ENCODE measurements at places on chromosomes 7 and 10.
A peak's percentile ranks its signal among the peaks of the same experiment; 100 is the strongest.

GRCh38 chr10:35416619-35417312 lies 80.5 kb downstream of the CCNY start:
- DNase-seq = no peak

GRCh38 chr10:44994752-44995530 lies 5.8 kb upstream of the ZNF22 start:
- DNase-seq = no peak

DNA sequence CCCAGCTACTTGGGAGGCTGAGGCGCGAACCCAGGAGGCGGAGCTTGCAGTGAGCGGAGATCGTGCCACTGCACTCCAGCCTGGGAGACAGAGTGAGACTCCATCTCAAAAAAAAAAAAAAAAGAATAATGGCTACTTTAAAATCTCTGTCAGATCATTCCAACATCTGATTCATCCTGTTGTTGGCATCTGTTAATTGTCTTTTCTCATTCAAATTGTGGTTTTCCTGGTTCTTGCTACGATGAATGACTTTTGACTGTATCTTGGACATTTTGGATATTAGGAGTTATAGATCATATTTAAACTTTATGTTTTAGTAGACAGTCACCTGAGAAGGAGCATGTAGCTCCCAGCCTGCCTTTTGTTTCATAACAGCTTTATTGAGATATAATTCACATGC lies 8.5 kb downstream of the TPST1 start:
- no peak for DNase-seq

GRCh38 chr10:11275651-11276050 lies 258.0 kb downstream of the CELF2 start:
- no peak for DNase-seq

DNA sequence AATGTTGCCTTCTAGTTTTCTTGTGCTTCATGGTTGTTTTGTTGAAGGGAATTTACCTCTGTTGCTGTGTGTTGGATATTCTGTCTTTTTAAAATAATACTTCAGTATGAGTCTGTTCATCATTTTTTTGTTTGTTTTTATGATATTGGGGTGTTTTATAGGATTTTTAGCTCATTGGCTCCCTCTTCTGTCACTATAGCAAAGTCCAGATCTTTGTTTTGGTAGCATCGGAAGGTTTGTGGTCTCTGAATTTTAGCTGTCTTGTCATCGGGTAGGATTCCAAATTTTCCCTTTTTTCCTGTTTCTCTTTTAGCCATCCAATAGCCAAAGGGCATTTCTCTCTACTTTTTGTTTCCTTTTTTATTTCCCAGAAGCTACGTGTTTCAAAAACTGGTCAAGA lies 91.4 kb downstream of the EXOC4 start:
- DNase-seq = no peak

GRCh38 chr7:27178366-27178765 lies 4.2 kb upstream of the HOXA10 start:
- DNase-seq = peak; percentile 37

DNA sequence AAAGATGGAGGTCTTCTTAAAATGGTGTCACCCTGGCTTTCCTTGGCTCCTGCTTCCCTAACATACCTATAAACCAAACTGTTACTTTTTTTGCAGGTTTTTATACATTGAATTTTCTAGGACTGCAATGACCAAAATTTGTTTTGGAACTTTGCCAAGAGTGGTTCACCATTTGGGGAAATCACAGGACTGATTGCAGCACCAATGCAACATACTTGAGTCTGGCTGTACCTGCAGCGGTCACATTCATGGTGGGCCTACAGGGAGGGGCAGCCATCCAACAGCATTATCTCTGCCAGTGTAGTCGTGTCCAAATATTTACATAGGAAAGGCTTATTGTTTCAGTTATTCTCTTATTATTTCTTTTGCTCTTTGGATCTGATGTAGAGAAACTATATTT lies 69.0 kb downstream of the HACD1 start:
- DNase-seq = no peak

DNA sequence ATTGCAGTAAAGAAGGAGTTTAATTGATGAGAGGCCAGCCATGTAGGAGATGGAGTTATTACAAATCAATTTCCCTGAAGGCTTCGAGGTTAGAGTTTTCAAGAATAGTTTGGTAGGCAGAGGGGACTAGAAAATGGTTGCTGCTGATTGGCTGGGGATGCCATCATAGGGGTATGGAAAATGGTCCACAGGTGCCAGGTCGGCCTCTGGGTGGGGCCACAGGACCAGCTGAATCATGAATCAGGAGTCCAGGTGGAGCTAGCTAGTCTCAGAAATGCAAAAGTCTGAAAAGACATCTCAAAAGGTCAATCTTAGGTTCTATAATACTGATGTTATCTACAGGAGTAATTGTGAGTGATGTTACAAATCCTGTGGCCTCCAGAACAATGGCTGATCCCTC lies 714.0 kb upstream of the GHITM start:
- no peak for DNase-seq

- no peak for DNase-seq
Observed at GRCh38 chr7:134823400-134823799, 44.0 kb downstream of the CALD1 start.

GRCh38 chr7:81710751-81711150 lies 59.1 kb downstream of the HGF start:
- no peak for DNase-seq

DNA sequence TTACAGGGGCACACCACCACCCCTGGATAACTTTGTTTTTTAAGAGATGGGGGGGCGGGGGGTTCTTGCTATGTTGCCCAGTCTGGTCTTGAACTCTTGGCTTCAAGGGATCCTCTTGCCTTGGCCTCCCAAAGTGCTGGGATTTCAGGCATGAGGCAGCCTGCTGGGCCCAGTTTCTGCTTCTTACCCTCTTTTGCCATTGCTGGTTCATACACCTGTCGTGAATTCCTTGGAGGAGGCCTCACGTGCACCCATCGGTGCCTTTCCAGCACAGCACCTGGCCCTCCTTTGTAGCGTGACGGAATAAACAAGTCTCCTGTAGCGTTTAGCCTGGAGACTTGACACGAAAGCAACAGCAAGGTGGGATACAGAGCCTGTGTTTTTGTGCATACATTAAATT lies 75.5 kb downstream of the CARD11 start:
- no peak for DNase-seq

DNA sequence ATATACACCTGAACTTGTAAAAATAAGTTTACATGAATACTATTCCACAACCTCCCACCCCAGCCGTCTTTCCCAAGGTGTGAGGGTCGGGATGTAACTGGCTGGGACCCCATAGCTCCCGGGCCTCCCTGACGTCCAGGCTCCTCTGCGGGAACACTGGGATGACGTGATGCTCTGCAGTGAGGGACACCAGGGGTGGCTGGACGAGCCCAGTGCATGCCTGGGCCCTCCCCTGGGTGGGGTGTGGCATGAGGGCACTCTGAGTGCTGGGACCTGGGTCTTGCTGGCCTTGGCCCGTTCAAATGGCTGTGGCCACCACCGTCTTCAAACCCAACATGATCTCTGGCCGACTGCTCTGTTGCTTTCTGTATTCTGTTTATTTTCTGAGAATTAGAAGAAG lies 182.4 kb downstream of the DNAJB6 start:
- DNase-seq = no peak

- no peak for DNase-seq
Observed at GRCh38 chr10:88617772-88618300, 31.3 kb downstream of the LIPJ start.

GRCh38 chr7:44735403-44736165 lies 13.1 kb upstream of the ZMIZ2 start:
- no peak for DNase-seq

GRCh38 chr10:29680091-29680490 lies 45.3 kb upstream of the SVIL start:
- no peak for DNase-seq

- no peak for DNase-seq
Observed at GRCh38 chr10:18473424-18474117, 177.8 kb downstream of the NSUN6 start.

DNA sequence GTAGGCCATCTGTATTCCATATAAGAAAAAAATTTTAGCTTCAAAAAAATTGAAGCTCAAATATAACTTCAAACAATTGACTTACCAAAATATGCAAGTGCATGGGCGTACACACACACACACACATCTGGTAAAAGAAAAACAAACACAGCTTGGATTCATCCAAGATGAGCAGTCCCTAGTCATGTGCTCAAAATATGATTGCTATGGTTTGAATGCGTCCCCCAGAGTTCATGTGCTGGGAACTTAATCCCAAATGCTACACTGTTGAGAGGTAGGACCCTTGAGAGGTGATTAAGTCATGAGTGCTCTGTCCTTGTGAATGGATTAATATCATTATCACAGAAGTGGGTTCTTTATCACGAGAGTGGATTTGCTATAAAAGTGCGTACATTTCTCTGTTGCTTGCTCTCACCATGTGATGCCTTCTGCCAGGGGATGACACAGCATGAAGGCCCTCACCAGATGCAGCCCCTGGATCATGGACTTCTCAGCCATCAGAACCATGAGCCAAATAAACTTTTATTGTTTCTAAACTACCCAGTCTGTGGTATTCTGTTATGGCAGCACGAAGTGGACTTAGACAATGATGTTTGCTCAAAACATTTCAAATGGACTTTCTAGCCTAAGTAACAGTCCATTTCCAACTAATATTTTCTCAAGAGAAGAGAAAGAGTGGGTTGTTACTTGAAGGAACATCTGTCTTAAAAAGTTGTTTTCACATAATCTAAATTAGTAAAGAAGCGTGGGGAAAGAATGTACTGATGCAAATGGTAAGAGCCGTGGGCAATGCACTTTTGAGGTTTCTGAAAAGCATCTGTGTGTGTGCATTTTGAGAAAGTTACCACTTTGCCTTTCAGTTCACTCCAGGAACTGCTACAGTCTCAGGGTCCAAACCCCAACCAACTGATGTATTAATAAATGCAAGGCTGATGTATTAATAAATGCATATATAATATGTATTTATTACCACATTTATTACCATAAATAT lies 15.1 kb upstream of the SVIL start:
- no peak for DNase-seq

- no peak for DNase-seq
Observed at GRCh38 chr10:34121781-34122622, 693.1 kb downstream of the PARD3 start.

- peak; percentile 15 for DNase-seq
Observed at GRCh38 chr7:100680576-100681271, 7.2 kb downstream of the GNB2 start.

GRCh38 chr10:2839081-2839725 lies 228.1 kb upstream of the PFKP start:
- no peak for DNase-seq

- no peak for DNase-seq
Observed at GRCh38 chr7:117784315-117784714, 88.9 kb downstream of the CTTNBP2 start.

Measured in left colon (tissue), 2 donors.